ENCODE measurements at places on chromosomes 12 and 14.

GRCh38 chr12:56280849-56281248 is 14.1 kb downstream of the COQ10A start:
- DNase-seq, result no peak

- DNase-seq, result no peak
Measured at GRCh38 chr14:100844846-100845245, 18.9 kb downstream of the MEG3 start.

DNA sequence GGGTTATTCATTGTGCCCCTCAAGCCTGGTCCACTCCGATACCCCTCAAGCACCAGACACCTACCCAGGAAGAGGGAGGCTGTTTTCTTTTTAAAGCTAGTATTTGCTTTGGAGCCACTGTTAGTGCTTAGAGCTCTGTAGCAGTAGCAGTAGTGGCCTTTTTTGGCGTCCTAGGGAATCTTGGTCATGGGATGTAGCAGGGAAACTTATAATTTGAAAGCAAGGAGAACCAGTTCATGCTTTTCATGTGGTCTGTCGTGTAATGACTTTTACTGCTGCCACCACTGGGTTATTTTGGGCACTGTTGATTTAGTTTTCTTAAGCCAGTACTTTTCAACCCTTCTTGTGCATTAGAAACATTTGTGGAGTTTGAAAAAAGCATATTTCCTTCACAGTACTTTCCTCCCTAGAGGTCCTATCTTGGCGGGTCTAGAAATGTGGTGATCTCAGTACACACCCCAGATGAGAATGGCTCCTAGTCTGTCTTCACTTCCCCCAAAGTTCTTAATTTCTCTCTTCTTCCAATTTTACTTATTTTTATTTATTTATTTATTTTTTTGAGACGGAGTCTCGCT is 49.7 kb downstream of the MARK3 start:
- DNase-seq, result no peak

DNA sequence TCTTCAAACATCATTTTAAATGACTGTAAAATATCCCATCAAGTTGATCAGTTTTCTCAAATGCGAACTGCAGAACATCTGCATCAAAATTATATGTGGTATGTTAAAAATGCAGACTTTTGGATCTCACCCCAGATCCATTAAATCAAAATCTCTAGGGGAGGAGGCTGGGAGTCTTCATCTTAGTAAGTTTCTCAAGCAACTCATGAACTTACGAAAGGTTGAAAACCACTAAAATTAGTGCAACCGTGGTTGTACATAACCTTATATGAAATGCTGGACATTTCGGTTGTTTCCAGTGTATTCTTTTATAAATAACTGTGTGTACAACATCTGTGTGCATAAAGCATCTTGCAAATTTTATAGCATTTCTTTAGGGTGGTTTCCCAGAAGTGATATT is 39.2 kb downstream of the ZFP36L1 start:
- DNase-seq, result no peak

DNA sequence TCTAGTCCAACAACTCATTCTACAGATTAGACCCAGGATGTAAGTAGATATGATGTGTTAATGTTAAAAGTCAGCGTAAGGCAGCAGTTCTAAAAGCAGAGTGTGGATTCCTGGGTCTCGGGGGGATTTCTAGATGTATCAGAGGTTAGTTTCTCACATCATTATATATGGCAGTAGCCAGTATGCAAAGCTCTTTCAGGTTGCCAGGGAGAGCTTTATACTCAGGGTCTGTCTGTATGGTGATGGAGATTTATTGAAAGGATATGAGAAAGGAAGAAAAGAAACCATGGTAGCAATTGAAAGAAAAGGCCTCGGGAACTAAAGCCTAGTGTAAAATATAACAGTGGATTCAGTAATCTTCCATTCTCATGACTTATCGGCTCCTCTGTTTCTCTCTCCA is 26.2 kb upstream of the PAWR start:
- no peak for DNase-seq

- no peak for DNase-seq
Measured at GRCh38 chr12:121799842-121800693, 3.7 kb upstream of the SETD1B start.

DNA sequence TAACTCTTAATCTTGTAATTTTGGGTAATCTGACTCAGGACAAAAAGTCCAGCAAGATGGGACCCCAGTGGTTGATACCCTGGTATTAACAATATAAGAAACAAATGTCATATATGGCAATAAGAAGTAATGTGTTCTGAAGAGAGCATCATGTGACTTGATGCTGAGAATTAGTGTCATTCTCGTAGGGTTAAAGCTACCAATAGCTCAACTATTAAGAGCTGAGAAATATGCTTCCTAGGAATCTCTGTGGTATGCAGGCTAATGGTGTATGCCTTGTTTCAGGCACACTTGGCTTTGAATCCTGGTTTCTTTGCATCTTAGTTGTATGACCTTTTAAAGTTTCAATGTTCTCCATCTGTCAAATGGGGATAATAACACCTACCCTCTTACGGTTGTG is 9.1 kb downstream of the MYRFL start:
- no peak for DNase-seq

DNA sequence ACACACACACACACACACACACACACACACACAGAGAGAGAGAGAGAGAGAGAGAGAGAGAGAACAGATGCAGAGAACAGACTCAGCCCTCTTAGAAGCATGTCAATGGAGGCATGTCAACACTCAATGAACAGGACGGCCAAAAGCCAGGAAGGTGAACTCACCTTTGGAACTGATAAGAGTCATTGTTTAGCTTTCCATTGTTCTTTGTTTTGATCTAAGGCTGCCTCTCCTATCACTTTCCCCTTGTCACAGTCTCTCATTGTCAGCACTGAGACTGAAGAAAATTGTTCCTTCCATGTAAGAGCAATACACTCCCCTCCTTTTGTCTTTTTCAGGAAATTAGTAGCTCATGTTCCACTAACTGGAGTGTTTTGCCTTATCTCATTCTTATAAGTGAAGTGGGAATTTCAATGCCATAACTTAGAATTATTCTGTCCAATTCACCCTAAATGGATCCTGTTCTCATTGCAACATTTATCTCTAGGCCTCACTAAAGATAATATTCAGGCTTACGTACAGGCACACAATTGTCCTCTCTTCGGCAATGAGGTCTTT is 218.0 kb downstream of the DUSP6 start:
- DNase-seq, result no peak

DNA sequence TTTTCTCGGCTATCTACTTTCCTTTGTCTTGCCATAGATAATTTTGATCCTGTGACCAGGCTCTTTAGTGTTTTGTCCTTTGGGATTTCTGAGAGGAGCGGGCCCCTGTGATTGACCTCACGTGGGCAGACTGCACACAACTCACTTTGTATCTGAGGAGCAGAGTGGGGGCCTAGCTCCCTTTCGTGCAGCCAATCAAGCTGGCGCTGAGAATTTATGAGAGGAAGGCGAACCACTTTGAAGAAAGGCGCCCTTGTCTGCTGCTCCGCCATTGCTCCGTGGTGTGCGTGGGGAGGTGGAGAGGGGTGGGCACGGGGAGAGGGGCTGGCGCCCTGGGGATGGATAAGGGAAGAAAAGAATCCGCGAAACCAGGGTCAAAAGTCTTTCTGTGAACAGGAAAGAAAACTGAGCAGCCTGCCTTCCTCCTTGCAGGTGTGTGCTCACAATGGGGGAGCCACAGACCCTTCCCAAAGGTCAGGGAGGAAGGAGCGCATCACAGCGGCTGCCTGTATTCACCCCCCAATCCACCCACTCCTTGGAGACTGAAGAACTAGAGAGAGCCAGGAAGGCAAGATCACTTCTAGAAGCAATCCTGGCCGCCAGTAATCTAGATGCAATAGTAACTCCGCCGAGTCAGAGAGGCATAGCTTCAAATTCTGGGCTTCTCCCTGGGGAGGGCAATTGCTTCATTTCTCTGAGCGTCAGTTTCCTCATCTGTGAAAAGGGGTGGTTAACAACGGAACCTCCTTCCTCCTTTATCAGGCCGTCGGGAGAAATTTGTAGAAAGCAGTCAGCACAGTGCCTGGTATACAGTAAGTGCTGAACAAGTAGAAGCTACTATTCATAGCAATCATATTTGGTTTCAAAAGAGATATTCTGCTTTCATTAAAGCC is 24.9 kb upstream of the MED13L start:
- no peak for DNase-seq

DNA sequence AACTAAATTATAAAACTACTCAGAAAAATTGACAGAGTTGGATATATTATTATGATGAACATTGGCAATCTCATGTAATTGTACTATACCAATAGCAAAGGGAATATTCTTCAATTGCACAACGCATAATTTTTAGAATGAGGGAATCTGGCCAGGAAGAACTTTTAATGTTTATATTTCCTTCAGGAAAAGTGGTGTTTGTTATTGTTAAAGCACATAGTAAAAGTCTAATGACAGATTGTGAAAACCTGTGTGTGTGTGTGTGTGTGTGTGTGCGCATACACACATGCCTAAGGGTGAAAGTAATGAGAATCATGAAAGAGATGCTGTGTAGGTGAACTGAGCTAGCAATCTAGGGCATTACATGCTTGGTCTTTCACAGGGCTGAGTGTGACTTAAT is 877.7 kb downstream of the SLC6A15 start:
- DNase-seq, result no peak

DNA sequence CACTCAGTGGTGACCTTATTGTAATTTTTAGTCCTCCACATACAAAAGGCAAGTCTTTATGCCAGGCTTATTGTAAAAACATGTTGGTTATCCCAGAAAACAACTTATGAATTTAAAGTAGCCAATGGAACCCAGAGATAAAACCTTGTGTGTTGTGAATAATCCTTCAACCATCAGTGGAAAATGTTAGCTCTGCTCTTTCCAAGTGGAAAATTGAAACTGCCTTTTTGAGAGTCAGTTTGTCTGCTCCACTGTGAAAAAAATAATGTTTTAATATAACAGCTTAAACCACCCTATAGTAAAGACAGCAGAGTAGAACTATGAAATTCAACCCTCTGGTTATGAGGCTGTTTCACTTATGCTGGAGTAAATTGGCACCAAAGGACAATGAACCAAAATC is 112.0 kb downstream of the TTLL5 start:
- no peak for DNase-seq

GRCh38 chr12:101933866-101934514 is 56.6 kb downstream of the DRAM1 start:
- no peak for DNase-seq

- no peak for DNase-seq
Measured at GRCh38 chr14:77508249-77508648, 9.6 kb upstream of the ISM2 start.

DNA sequence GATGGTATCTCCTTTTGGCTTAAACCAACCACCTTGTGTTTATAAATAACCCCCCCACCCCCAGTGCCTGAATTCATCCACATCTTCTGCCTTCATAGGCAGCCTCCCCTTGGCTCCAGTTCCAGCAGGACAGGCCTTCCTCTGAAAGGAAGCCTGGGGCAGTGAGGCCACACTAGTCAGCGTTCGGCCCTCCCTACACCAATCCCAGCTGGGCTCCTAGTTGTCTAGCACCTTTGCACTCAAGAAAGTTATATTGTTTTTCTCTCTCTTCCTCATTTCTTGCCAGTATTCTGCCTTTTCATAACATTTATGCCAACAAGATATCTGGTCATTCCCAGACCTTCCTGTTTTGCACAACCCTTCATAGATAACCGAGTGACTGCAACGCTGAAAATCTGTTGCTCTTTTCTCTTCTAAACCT is 73.1 kb upstream of the ACTN1 start:
- no peak for DNase-seq

GRCh38 chr12:83186419-83186818 is 499.7 kb downstream of the TMTC2 start:
- DNase-seq, result no peak

GRCh38 chr12:24776861-24777260 is 172.0 kb downstream of the BCAT1 start:
- no peak for DNase-seq

DNA sequence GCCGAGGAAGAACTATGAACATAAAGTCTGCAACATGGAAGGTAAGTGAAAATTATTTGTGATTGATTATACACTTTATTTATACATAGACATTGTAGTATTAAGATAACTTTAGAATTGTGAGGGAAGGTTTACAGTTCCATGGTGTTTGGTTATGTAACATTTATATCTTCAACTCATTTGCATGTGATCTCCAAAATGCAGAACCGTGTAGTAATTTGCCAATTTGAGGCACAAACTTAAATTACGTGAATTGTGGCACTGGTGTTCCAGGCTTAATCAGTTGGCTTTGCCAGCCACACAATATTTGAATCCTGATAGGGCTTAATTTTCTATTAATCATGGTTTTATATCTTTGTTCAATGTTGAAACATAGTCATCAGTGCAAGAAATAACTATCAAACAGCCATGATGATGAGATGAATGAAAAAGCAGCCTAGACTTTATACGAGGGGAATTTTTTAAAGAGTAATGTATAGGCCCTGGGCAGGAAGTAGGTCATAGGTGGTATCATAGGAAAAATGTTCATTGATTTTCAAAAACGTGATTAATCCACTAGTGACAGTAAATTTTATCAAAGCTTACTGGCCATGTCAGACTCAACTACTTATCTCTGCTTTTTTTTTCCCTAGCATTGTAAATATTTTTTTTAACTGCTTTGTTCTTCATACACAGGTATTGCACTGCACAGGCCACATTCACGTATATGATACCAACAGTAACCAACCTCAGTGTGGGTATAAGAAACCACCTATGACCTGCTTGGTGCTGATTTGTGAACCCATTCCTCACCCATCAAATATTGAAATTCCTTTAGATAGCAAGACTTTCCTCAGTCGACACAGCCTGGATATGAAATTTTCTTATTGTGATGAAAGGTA is 31.7 kb downstream of the HIF1A start:
- no peak for DNase-seq

- no peak for DNase-seq
Measured at GRCh38 chr12:128970941-128971340, 117.7 kb downstream of the GLT1D1 start.

DNA sequence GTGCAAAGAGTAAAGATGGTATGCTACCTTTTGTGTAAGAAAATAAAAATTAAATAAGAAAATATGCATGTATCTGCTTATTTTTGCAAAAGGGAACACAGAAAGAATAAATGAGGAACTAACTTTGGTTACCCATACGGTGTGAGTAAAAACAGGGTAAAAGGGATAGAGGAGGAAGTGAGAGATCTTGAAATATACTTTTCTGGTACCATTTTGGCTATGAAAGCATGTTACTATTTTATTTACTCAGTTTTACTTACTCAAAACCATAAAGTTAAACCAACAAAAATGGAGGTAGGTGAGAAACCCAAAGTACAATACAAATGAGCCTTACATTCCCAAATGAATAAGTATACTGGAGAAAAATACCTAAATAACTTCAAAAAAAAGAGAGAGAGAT is 122.0 kb upstream of the EGLN3 start:
- no peak for DNase-seq

DNA sequence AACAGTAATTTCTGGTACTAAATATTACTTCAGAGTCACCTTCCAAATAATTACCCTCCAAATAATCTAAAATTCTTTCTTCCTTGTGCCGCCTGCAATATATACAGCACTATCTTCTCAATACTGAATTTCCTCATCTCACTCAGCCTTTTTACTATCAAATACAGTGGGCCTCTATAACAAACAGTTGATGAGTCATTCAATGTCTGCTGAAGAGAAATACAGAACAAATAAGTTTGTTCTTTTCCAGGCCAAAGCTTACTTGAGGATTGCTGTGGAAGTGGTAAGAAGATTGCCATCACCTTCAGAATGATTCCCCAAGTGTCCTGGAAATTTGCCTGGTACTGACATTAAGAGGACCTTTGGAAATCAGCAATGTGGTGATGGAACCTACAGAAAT is 218.2 kb upstream of the ARHGAP5 start:
- no peak for DNase-seq

GRCh38 chr14:91377700-91378652 is 39.6 kb downstream of the CCDC88C start:
- DNase-seq, result no peak

GRCh38 chr14:51845811-51846210 is 14.6 kb upstream of the GNG2 start:
- no peak for DNase-seq
